ENCODE measurements at places on chromosomes 12 and 14.

- no peak for DNase-seq
Observed at GRCh38 chr12:4300883-4301282, 20.1 kb upstream of the TIGAR start.

DNA sequence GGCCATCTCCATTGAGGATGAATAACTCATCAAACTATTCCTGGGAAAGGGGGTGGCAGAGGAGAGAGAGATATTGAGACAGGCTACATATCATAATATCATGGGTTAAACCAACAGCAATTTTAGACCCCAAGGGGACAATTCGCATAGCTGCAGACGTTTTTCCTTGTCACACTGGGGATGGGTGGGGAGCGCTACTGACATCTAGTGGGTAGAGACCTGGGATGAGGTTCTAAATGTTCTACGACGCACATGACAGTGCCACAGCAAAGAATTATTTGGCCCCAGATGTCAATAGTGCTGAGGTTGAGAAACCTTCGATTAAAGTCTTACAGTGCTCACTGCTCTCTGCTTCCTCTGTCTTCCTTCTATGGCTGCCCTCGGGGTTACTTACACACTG, 425.6 kb downstream of the NRXN3 start:
- DNase-seq: no peak

DNA sequence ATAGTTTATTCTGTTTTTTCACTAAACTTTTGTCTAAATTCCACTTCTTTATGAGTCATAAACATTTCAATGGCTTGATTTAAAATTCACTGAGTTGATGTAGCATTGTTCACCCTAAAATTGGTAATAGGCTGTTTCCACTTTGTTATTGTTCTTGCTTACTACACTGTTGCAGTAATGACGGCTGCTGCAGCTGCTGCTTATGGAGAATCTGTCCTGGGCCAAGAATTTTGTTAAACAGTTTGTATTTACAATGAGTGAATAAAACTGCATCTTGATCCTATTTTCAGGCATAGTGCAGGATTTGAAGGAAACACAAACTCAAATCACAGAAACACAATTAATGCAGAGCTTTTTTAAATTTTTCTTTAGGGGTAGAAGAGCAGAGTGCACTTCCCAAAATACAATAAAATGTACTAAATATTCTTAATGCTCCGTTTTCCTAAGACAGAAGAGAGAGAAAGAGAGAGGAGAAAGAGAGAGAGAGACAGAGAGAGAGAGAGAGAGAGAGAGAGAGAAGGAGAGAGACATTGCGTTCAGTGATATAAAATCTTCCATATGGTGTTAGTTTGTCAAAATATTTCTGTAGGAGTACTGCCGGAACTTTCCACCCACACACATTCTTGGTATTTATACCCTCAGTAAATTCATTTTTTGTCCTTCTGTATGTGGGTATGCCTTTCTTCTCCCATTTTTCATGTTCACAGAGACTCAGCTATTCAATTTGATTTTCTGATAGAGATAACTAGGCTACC, 266.4 kb downstream of the LRFN5 start:
- no peak for DNase-seq

GRCh38 chr12:80580254-80580653, 127.2 kb upstream of the MYF6 start:
- no peak for DNase-seq

GRCh38 chr14:71960494-71961353, 28.5 kb downstream of the RGS6 start:
- peak; percentile 0 for DNase-seq

DNA sequence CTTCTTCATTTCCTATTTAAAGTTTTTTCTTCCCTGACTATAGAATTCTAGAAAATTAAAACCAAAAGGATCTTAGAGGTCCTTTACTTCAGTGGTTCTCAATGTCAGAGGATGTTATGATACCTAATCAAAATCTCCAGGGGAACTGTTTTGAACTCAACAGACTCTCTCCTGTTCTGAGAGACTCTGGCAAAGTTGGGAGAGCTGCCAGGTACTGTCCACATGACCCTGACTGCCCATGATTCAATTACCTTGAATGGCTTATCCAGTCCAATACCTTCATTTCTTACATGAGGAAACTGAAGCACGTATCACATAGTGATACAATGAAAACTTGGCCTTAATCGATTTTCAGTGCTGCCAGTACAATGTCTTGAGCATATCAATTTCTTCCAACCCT, 16.6 kb downstream of the ALKBH1 start:
- DNase-seq: no peak

GRCh38 chr12:95740751-95741150, 49.8 kb downstream of the NTN4 start:
- no peak for DNase-seq

GRCh38 chr14:38758661-38759060, 344.4 kb downstream of the SEC23A start:
- no peak for DNase-seq

DNA sequence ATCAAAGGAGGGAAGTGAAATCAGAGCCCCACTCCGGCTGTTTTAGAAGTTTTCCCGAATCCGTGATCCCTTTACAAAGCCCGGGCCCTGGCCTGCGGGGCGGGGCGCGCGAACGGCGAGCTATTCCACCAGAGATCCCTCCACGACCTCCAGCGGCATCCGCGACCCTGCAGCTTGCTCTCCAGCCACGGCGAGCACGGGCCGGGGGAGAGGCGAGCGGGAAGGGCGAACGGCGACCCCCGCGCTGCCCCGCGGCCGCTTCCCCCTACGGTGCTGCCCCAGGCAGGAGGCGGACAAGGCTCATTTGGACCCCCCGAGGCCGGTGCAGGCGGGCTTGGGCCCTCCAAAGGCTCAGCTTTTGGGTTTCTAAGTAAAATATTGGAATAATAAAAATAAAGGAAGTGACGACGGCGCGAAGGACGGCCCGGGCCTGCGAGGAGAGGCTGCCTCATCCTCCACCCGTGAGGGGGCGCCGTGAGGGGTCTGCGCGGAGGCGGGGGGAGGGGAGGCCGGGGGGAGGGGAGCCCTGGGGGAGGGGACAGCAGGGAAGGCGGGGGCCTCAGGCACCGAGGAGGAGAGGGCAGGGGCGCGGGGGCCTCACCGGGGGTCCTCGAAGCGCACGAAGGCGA, 613 bp downstream of the SRSF9 start:
- no peak for DNase-seq

DNA sequence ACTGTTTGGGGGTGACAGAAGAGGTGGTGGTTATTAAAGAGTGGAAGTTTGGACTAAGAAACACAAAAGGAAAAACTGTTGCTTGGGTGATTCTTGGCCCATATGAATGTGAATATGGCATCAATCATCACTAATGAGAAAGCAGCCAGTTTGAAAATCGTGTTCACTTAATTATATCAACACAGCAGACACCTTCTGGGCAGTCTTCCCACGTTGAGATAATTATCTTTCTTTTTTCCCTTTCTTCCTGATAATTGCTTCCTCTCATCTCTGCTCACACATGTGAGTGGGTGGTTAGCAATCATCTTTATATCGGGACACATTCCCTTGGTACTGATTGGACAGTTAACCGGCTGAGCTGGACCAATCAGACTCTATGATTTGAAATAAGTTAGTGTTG, 539.7 kb downstream of the AACS start:
- DNase-seq: no peak

DNA sequence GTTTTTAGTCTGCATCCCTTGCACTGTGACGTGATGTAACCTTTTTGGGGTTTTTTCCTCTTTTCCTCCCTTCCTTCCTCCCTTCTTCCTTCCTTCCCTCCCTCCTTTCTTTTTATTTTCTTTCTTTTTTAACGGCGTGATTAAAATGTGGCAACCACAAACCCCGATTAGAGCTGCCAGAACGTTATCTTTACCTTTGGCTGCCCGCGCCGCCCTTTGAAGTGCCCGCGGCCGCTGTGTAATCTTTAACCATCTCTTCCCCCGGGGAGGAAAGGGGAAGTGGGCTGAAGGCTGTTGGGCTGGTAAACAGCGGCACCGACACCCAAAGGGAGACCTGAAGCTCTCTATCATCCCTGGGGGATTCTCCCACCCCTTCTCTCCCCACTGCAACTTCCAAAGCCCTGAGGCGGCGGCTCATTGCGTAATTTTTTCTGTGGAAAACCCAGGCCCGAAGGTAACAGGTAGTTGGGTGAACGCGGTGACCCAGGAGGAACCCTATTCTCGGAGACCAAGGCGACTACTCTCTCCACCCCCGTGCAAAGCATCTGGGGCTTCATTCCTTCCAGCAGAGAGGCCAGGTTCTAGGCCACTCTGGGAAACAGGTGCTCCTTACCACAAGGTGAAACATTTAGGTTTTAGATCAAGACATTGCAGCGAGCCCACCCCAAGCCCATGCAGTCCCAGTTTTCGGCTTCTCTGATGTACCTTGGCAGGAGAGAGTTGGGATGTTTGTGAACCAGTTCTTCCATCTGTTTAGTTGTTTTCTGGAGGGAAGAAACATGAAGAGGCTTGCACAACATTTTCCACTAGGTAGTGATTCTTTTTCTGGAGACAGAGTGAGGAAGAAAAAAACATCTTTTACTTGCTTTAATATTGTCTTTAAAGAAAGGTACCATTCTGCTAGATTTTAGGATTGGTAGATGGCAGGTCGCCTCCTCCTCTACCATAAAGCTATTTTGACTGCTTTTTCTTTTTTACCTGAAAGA, 1.5 kb downstream of the LGR5 start:
- DNase-seq: no peak

GRCh38 chr14:65453807-65454480, 41.4 kb downstream of the FUT8 start:
- no peak for DNase-seq

DNA sequence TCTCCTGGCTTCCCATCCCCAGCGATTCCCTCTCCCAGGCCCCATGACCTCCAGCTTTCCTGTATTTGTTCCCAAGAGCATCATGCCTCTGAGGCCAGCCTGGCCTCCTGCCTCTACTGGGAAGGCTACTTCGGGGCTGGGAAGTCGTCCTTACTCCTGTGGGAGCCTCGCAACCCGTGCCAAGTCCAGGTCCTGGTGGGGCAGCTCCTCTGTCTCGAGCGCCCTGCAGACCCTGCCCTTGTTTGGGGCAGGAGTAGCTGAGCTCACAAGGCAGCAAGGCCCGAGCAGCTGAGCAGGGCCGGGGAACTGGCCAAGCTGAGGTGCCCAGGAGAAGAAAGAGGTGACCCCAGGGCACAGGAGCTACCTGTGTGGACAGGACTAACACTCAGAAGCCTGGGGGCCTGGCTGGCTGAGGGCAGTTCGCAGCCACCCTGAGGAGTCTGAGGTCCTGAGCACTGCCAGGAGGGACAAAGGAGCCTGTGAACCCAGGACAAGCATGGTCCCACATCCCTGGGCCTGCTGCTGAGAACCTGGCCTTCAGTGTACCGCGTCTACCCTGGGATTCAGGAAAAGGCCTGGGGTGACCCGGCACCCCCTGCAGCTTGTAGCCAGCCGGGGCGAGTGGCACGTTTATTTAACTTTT, 14.3 kb downstream of the C12orf43 start:
- no peak for DNase-seq

DNA sequence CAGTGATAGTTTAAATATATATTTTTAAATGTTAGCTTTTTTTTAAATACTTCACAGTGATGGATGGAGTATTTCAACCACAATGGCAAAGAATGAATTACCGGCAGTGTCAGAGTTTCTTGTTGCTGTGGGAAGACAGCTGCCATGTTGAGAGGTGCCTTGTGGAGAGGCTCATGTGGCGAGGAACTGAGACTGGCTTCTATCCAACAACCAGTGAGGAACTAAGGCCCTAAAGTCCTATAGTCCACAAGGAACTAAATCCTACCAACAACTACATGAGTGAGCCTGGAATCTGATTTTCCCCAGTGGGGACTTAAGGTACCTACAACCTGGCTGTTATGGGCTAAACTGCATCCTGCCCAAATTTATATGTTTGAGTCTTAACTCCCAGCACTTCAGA, 220.2 kb upstream of the PLEKHG7 start:
- DNase-seq: no peak

DNA sequence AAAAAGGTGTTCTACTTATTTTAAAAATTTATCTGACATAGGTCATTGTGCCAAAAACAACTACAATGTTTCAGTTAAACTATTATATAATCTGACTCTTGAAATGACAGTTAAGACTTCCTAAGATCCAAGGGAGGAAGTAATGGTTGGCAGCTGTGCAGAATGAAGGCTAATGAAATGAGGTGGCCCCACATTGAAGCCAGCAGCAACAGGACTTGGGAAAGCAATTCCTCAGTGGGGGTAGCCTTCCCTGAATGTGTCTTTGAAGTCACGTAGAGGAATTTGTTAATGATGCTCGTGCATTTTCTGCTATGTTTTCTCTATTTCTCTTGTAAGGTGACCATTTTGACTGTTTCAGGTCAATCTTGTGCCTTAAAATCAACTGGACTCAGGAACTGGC, 162.4 kb upstream of the DAAM1 start:
- DNase-seq: no peak

GRCh38 chr12:118188690-118189371, 52.9 kb downstream of the PEBP1 start:
- DNase-seq: no peak

- peak; percentile 48 for DNase-seq
Observed at GRCh38 chr14:75459099-75459741, 31.4 kb downstream of the JDP2 start.

- DNase-seq: no peak
Observed at GRCh38 chr12:104710940-104711689, 247.0 kb downstream of the SLC41A2 start.

DNA sequence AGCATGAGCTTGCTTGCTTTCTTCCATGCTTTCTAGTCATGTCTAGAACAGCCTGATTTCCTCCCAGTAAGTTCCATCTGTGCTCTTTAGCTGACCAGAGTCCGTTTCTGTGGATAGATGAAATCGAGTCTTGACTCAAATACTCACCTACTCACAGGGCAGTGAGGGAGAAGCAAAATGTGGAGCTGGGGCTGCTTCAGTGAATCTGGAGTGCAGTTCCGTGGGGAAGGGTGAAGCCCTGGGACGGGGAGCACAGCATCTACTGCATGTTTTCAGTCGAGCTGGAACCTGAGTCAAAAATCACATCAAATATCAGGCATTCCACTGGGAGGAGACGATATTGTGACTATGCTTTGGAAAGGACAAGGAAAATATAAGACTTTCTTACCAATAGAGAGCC, 70.3 kb upstream of the PRMT8 start:
- no peak for DNase-seq

DNA sequence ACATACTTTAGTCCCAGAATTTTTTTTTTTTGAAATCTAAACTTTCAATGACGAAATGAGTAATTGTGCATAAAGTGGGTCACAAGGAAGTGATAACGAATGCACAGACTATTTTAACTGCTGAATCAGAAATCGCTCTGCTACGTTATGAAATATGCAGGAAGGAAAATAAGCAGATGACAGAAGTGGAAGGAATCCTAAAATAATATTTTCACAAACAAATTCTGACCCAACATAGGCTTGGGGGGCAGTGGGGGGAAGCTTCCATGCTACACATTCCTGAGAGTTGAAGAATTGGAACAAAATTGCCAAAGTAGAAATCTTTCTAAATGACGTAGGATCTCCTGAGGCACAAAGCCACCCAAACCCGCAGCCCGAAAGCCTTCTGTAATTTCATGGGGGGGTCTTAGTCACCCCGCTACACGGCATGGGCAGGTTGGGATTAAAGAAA, 89.6 kb downstream of the ARF6 start:
- no peak for DNase-seq

GRCh38 chr12:16789204-16789790, 183.3 kb upstream of the LMO3 start:
- DNase-seq: no peak

- DNase-seq: no peak
Observed at GRCh38 chr12:45674181-45674977, 55.1 kb upstream of the ARID2 start.

- DNase-seq: no peak
Observed at GRCh38 chr14:65776193-65776852, 363.8 kb downstream of the FUT8 start.

- DNase-seq: no peak
Observed at GRCh38 chr12:107610021-107610859, 75.4 kb upstream of the PWP1 start.

All from amygdala (tissue), 56 donors.